WERI-Rb-1 (cell line): ENCODE measurements at places on chromosomes 5 and 9.

GRCh38 chr5:51091816-51092215, 291.4 kb upstream of the ISL1 start:
- no peak for DNase-seq

- no peak for DNase-seq
Observed at GRCh38 chr5:175406300-175406699, 37.7 kb downstream of the DRD1 start.

DNA sequence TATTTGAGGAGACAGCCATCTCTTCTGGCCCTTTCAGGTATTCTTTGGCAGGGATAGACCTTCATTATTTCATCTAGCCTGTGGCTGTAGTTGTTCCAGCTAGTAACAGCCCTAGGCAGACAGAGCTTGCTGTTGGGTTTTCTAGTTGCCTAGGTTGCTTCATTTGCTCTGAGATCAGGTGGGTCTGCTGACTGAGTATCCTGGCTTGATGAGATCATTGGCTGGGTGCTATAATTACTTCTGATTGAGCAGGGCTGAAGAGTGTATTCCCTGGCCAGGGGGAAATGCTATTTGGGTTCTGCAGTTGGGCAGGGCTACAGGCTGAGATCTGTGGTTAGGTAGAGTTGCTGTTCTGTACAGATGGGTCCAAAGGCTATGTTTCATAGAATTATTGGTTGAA, 456.1 kb downstream of the PSAT1 start:
- no peak for DNase-seq

DNA sequence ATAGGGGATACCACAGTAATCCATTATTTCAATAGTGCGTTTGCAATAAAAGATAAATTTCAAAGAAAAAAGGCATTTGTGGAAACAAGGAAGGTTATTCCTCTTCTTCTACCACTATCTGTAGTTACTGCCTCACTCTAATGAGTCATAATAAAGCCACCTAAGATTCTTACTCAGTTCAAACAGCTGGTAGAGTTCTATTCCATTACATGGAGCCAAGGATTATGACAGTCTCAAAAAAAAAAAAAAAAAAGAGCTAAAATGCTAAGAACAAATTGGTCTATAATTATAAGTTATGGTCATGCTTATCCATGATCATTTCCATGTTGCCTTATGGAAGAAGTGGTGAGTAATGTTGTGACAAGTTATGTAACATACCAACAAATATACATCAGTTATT, 46.3 kb downstream of the DENND1A start:
- DNase-seq, result no peak

GRCh38 chr5:50843091-50843490, 176.7 kb downstream of the PARP8 start:
- DNase-seq, result no peak

DNA sequence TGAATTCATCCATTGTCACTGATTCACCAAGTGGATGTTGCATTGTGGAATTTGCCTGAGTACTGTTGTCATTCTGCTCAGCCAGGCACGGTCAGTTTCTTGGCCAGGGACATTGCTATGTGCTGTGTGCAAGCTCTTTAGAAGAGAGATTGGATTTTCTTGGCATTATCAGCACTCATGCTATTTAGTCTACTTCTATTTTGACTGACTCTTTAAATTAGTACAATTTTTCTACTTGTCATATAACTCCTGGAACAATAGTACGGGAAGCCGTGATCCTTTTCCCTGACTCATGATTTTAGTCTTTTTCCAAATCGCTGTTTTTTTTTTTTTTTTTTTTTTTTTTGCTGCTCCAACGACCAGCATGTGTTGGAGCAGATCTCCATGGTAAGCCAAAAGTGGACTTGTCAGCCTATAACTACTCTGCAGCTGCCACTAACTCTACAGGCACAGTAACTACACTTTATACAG, 129.7 kb downstream of the CDC42SE2 start:
- no peak for DNase-seq

GRCh38 chr9:96877269-96877668, 23.0 kb upstream of the ZNF782 start:
- DNase-seq, result no peak

GRCh38 chr5:1244255-1244654, 19.1 kb downstream of the SLC6A18 start:
- DNase-seq, result no peak

DNA sequence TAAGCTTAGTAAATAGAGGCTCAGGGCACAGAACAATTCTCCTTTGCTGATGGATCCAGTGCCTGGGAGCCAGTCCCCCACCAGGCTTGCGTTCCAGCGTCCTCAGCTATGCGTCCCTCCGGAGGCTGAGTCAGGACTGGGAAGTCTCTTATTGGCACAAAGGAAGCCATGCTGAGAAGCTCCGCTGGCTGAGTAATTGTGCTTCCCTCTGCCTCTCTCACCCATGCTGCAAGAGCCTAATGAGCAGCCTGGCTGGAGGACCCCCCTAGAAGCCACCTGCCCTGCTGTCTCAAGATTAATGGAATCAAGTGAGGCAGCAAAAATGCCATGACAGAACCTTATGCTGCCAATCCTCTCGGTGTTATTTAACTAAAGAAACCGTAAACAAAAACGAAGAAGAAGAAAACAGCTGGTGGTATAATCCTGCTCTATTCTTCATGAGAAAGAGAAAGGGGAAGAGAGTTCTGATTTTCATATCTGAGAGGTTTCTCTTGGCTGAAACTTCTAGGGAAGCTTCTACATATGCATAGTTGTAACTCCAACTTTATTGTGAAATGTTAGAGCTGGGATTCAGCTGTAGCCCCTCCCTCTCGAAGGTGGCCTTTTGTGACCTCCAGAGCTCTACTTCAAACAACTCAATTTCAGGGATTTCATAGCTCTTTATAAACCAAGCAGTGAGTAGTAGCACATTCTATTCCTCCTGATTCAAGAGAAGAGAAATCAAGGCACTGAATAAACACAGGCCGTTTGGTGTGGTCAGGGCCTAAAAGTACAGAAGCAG, 185.4 kb upstream of the SEMA6A start:
- DNase-seq, result no peak
